NCI-H1048 (cell line): ENCODE measurements at places on chromosomes 1 and 21.

DNA sequence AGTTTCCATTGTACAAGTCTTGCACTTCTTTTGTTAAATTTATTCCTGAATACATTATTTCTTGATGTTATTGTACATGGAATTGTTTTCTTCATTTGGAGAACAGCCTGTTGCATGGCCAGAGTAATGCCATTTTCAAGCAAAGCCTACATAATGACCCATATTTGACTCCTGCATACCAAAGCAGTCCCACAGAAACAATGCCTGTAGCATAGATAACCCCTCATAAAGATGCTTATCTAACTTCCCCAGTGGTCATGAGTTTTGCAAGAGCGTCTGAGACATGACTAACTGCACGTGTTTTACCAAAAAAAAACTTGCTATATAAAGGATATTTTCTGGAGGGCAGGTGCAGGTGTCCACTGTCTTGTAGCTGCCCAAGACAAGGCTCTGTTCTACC is 30.3 kb upstream of the RLF start:
- DNase-seq: no peak

DNA sequence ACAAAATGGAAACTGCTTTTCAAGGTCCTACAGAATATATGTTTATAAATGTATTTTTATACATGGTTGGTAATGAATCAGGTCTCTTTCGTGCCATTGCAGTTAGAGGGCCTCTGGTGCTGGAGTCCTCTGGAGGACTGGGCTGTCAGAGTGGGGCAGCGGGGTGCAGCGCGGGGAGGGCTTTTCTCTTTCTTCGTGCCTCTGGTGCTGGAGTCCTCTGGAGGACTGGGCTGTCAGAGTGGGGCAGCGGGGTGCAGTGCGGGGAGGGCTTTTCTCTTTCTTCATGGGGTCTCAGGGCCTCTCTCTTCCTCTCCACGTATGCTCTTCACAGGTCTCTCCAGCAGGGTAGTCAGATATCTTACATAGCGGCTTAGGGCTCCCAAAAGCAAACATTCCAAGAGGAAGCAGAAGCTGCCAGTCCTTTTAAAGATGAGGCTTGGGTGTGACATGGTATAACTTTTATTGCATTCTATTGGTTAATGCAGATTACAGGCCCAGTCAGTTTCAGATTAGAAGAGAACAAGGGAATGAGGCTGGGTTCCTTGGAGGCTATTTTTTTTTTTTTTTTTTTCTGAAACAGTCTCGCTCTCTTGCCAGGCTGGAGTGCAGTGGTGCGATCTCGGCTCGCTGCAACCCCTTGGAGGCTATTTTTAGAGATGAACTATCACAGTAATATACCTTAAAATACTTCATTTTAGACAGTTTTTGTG is 13.1 kb downstream of the SDCCAG8 start:
- no peak for DNase-seq

DNA sequence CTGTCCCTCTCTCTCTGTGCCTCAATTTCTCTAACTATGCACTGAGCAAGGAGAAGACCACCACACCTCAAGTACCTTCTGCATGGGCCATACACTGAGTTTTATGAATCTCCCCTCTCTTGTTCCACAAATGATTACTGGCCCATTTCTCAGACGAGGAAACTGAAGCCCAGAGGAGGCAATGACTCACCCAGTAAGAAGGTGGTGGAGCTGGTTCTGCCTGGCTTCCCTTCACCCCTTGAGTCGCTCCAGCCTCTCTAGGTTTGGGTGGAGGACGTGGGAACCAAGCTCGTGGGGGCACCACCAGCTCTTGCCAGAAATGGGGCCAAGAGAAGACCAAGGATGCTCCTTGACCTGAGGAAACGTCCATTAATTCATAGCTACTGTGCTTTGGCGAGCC is 21.3 kb upstream of the RUNX3 start:
- DNase-seq: no peak

DNA sequence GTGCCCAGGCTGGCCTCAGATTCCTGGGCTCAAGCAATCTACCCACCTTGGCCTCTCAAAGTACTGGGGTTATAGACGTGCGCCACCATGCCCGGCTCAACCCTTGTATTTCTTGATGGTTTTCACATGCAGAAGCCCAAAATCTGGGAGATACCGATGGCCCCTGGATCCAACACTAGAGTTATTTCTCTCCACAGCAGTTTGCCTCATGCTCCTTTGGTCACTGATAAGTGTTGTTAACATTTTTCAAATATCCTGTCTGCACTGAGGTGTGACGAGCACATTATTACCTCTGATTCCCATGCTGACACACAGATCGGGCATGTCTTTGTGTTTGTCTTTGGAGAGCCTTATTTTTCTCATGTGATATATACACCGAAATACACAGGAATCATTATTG is 107.0 kb downstream of the KIF26B start:
- DNase-seq: no peak

- no peak for DNase-seq
Measured at GRCh38 chr21:37670883-37671282, 245.4 kb downstream of the KCNJ6 start.

- DNase-seq: no peak
Measured at GRCh38 chr1:191546803-191547202, 611.5 kb upstream of the RGS18 start.

DNA sequence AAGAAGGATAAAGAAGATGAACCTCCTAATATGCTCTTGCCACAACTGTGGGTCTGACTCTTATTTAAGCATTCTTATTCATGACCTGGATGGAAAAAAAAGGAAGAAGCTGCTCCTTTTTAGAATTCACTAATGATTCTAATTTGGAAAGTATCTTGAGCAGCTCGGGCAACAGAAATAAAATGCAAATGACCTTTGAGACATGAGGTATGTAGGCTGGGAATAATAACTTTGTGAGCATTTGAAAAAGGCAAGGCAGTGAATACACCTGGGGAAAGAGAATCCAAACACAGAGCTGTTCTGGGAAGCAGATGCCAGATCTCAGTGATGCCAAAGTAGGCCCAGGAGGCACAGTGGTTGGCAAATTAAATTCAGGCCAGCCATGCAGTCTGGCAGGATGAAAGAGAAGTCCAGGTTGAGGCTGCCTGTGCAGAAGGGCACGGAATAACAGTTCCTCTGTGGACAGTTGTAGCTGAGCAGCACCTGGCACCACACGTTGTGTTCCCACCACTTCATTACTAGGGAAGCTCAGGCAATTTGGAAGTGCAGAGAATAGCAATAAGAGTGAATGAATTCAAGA is 320.8 kb upstream of the ST6GALNAC5 start:
- DNase-seq: no peak

DNA sequence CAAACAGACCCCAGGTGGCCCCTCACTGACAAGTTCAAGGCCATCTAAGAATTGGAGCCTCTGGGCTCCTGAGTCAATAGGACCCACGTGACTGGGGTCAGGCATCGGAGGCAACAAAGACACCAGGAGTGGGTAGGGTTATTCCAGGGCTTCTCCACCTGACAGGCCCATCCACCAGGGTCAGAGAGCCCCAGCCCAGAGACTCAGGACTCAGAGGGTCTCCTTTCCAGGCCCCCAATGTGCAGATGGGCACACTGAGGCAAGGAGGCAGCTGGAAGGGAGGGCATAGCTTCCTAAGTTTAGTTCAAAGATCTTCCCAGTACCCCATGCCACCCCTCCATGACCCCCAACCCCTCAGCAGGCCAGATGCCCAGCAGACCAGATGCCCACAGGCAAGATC is 388.6 kb downstream of the MATN1 start:
- no peak for DNase-seq
